ENCODE measurements at places on chromosomes 12 and 14.

DNA sequence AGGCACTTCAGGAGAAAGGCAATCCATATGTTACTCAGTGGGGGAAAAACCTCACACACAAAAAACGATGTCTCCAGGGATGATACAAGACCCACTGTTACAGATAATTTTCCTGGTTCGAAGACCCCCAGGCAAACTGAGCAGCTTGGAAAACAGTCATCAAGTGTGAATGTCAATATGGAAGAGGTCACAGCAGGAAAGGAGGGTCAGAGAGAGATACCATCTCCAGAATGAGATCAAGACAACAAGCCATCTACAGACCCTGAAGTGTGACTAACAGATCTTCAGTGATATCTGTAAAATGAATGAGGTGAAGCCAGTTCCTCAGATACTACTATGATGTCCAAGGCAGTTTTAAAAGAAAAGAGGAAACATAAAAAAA lies 28.6 kb downstream of the GNS start:
- no peak for DNase-seq

- no peak for DNase-seq
Measured at GRCh38 chr12:24931666-24932405, 17.1 kb downstream of the BCAT1 start.

- DNase-seq, result no peak
Measured at GRCh38 chr12:116517431-116518045, 41.6 kb upstream of the MAP1LC3B2 start.

- DNase-seq, result peak; percentile 18
Measured at GRCh38 chr12:4648104-4648500, 749 bp downstream of the AKAP3 start.

DNA sequence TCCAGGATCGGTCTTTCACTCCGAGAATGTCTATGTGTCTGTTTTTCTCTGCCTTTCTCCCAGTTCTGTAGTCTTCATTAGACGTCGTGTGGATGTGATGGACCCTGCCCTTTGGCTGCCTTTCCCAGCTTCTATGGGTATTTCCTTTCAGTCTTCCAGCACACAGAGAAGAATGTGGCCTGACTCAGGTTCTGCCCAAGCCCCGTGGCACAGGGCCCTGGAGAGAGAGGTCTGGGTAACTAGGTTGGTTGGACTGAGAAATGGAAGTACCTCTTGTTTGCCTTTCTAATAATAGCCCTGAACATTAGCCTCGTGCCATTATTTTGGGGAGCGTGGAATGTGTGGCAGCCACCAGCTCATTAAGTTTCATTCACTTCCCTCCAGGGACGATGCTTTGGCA lies 3.8 kb downstream of the FOXJ2 start:
- no peak for DNase-seq

DNA sequence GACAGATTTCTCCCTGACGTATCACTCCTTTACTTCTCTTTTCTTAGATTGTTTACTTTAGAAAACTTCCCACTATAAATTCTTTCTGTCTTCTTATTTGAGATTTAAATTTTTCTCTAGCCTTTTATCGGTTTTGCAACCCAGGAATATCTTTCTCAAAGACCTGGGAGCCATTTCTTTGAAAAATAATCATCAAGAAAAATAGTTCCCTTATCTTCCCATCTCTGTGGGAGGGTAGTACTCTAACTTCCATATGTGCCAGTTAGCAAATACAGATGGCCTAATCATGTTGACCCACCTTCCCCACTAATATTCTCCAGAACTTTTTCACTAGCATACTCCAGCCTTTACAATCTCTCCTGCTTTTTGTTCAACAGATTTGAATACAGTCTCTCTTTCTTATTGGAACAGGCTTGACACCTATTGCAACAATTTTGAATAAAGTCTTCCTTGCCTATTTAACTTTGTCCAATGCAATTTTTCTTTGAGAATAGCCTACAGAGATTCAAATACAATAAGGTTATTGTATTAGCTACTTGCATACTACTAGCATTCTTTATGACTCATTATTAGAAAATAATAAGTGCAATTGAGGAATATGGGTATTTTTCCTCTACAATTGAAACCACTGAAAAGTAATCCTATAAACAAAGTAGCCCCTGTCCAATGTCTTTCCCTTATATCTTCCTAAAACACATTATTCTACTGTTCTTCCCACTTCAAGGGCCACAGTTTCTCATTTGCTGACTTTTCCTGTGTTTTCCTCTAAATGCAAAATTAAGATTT lies 27.4 kb upstream of the KLRB1 start:
- peak; percentile 64 for DNase-seq

DNA sequence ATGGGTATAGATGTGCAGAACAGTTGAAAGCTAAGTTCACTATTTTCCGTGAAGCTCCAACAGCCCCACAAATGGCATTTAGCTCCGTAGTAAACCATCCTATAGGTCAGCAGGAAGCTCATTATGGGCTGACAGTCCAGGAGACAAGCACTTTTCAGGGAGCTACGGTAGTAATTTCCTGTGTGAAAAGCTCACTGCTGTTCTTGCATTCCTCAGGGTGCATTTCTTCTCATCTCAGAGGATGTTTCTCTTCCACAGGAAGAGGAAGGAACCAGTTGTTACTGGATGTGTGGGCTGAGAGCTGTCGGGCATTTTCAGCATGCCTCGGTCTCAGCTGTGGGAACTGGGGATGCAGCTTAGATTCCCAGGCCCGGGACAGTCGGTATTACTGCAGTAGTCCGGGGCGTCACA lies 72.8 kb downstream of the GALNT4 start:
- peak; percentile 94 for DNase-seq

- DNase-seq, result no peak
Measured at GRCh38 chr14:95481391-95482022, 34.9 kb downstream of the SYNE3 start.

DNA sequence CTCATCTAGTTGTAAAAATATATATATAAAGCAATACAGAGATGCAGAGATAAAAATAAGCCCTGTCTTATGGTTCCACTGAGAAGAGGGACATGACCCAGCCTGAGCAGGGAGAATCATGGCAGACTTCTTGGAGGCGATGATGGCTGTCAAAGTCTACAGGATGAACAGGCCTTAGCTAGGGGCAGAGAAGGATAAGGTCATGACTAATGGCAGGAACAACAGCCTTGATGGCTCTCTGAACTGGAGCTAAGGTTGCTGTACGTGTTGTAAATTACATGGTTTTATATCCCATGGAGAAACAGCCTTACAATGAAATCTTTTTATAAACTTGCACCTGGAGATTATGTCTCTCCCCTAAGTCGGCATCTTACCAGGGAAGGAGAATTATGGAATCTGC lies 32.4 kb downstream of the FOXN3 start:
- no peak for DNase-seq

DNA sequence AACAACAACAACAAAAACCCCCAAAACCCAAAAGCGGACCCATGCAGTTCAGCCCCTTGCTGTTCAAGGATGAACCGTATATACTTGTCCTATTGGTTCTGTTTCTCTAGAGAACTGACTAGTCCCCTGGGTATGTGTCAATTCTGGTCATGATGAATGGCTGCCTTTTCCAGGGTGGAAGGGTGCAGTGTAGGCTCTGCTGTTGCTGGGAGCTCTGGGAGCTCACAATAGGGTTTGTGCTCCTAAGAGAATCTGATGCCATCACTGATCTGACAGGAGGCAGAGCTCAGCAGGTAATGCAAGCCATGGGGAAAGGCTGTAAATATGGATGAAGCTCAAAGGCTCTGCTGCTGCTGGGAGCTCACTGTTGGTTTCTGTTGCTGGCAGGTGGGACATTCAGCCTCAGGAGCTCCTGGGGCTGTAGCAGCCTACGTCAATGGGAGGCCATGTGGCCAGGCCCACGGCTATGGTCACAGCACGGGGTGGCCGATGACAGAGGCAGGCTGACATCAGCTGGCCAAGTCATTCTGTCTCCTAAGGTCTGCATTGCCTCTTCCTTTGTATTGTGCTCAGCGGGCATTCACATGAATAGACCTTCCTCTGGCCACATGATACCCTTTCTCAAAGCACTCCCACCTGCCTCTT lies 37.9 kb downstream of the DLK1 start:
- no peak for DNase-seq

- DNase-seq, result no peak
Measured at GRCh38 chr12:52342781-52343490, 21.7 kb upstream of the KRT83 start.

- DNase-seq, result no peak
Measured at GRCh38 chr14:67133595-67134441, 55.4 kb upstream of the GARIN2 start.

DNA sequence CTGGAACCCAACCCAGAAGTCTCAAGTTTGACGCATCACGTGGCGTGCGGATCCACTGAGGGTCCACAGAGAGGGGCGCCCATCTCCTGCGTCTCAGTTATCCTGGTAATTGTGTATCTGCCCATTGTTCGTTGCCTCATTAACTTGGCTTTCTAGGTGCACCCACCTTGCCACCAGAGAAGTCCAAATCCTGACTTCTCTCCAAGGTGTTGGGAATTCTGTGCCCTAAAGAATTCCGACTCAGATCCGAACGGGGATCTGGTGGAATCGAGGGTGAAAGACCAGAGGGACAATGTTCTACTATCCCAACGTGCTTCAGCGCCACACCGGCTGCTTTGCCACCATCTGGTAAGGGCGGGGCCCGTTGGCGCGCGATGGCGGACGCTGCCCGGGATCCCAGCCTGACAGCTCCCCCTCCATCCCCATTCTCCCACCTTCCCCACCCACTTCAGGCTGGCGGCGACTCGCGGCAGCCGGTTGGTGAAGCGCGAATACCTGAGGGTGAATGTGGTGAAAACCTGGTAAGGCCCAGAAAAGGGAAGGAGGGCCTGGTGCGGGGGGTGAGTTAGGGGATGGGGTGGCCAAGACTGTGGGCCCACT lies 481 bp downstream of the REC8 start:
- DNase-seq, result no peak

- DNase-seq, result no peak
Measured at GRCh38 chr12:75704208-75704607, 192.8 kb upstream of the KRR1 start.

- DNase-seq, result no peak
Measured at GRCh38 chr12:101582937-101583336, 11.8 kb upstream of the MYBPC1 start.

- no peak for DNase-seq
Measured at GRCh38 chr12:67655829-67656228, 7.3 kb downstream of the DYRK2 start.

DNA sequence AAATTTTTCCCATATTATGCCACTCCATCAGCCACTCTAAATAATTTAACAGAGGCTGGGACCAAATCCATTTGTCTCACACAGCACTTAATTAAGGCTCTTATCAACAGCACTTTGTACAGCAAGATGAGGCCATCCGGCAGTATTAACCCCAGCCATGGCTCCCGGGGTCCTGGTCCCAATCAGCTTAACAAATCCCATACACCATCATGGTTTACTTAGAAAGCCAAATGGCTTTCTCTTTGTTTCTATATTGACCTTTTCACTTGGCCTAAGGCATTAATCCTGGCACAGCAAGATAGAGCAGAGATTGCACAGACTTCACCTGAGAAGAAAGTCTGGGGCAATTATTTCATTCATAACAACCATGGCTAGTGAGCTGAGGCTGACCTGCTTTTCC lies 38.6 kb downstream of the SPTSSA start:
- no peak for DNase-seq

GRCh38 chr12:15788233-15789219 lies 662 bp downstream of the EPS8 start:
- peak; percentile 60 for DNase-seq

DNA sequence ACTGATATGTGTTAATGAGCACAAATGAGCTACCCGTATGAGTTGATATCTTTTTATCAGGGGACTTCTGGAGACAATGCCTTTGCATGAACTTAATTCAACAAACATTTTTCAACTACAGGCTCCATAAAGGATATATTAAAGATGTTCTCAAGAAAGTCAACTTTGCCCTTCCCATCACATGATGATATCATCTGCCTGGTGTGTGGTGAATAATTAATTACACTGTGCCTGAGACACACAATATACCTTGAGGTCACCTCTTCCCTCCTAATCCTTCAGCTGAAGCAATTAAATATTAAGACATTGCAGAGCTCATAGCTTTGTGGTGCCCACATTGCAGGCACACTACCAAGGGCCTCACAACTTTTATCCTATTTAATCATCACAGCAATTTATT lies 22.3 kb upstream of the NTF3 start:
- no peak for DNase-seq

GRCh38 chr14:98977451-98977850 lies 294.5 kb downstream of the BCL11B start:
- no peak for DNase-seq

DNA sequence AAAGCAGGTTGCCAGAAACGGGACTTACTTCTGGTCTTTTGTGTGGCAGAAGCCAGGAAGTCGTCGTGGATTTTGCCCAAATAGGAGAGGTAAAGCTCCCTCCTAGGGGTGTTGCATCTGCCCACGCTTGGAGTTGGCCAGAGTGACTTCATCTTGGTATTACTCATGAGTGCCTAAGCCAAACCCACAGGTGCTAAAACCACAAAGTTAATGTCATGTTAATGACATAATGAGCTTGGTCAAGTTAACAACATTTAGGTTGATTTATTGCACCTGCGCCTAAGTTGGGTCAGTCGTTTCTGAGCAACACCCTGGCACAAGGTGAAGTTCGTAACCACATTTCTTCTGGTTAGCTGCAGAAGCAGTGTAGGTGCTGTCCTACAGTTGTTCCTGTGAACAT lies 225.2 kb downstream of the FUT8 start:
- peak; percentile 7 for DNase-seq

GRCh38 chr12:51351913-51352532 lies 5.5 kb upstream of the CELA1 start:
- DNase-seq, result peak; percentile 62

- no peak for DNase-seq
Measured at GRCh38 chr12:49288922-49289555, 5.9 kb upstream of the PRPH start.
